Left renal pelvis (tissue), 4 donors: ENCODE measurements at places on chromosomes 4 and X. TPM values are rescaled to one million over a fixed set of nuclear protein-coding genes. Genes with fewer than 3 reads are reported as not detected.

MAMLD1 gene
- polyA plus RNA-seq = 6.5 TPM

USP17L11 gene
- polyA plus RNA-seq = not detected

TSPAN5 gene
- polyA plus RNA-seq = 30.9 TPM

HOPX gene
- 17.9 TPM for polyA plus RNA-seq

SEPTIN11 gene
- 281 TPM for polyA plus RNA-seq

ADH1B gene
- polyA plus RNA-seq = 24.8 TPM

ZNF732 gene
- 1.8 TPM for polyA plus RNA-seq
